ENCODE measurements at places on chromosomes 13 and 19.
A peak's percentile ranks its signal among the peaks of the same experiment; 100 is the strongest.

GRCh38 chr19:19642506-19643157 lies 825 bp downstream of the GMIP start:
- DNase-seq: peak; percentile 29

DNA sequence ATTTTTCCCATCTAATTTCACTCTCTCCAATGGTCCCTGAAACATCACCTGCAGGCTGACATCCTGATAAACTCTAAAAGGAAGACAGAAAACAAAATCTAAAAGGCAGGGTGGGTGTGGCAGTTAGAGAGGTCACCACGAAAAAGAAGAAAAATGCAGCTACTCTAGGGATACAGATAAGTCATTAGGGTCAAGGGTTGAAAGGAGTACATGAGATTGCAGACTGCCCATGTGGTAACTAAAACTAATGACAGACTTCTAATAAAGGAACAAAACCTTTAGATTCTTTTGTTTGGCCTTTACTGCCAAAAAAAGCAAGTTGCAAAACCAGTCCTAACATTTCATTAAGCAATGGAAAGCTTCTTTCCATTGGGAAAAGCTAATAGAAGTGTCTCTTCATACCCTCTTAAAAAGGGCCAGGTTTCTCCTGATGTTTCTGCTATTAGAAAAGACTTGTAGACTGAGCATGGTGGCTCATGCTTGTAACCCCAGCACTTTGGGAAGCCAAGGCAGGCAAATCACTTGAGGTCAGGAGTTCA lies 31.0 kb downstream of the THSD1 start:
- no peak for DNase-seq

DNA sequence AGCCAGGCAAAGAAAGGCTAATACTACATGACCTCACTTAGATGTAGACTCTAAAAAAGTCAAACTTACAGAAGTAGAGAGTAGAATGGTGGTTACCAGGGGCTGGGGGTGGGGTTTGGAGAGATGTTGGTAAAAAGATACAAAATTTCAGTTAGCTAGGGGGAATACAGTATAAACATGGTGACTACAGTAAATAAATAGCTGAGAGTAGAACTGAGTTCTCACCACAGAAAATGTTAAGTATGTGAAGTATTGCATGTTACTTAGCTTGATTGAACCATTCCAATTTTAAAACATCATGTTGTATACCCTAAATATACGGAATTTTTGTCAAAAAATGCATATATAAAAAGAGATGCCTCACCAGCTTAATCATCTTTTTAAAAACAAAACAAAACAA lies 67.5 kb upstream of the DOCK9 start:
- no peak for DNase-seq

DNA sequence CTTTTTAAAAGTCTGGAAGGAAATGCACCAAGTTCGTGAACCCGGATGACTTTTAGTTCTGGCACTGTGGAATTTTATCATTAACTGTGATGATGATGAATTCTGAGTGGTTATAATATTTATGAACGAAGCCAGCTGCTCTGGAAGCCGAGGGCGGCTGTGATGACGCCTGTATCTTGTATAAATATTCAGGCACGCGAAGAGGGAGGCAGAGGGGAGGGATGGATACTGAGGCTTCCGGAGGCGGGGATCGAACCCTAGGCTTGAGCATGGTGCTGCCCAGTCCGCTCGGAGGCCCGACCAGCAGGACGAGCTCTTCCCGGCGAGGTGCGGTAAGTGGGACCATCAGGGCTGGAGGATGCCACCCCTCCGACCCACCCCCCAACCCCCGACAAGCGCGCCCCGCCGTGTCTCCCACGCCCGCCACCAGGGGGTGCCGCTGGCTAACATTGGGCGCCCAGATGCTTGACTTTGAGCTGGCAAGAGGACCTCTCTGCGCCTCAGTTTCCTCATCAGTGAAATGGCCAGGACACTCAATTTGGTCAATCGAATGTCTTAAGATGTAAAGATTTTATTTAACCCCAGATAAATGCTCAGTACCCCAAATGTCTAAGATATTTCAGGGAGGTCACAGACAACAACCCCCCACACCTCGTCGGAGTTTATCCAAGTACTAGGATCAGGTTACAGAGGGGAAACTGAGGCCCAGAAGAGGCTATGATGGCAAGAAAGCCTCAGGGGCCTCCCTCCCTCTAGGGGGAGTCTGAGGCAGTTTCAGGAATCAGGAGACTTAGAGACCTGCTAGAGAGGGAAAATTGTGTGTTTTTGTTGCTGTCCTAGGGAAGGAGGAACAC lies 4.5 kb upstream of the RAB3A start:
- peak; percentile 57 for DNase-seq

DNA sequence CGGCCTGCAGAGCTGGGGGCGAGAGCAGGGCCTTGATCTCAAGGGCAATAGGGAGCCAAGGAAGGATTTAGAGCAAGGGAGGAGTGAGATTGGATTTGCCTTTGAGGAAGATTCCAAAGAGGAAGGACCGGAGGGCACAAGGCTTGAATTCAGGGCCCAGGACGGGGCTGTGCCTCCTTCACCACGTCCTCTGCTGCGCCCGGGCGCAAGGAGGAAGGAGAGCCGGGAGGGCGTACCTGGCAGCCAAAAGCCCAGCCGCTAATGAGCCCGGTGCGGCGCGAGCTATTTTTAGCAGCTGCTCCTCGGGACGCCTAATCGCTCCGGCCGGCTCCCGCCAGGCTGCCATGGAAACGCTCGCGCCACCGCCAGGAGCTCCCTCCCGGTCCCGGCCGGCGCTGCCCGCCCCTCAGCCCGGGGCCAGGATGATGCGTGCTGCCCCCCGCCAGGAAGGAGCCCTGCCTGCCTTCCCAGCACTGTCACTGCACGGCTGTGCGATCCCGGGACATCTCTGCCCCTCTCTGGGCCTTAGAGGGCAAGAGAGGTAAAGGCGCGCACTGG lies 31.3 kb downstream of the TINCR start:
- DNase-seq: no peak

GRCh38 chr13:97274829-97275649 lies 52.9 kb downstream of the MBNL2 start:
- DNase-seq: no peak

DNA sequence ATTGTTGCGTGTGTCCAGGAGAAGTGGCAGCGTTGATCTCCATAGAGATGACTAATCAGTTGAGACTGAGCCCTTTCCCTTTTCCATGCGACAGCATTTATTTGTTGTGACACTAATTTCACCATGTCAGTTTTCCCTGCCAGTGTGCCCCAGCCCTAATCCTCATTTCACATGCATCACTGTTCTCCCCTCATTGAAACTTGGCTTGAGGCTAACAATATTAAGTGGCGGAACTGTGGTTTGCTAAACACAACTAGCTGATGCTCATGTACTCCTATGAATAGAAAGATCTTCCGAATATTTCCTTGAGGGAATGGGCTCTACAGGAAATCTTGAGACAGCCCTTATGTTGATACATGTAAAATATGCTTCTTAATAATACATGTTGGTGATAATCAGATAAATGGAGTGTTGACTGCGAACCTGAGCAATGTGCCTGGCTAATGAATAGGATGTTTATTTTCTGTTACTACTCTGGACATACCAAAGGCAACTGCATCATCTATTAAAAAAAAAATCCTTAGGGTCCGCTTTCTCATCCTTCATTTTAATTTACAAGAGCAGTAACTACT lies 258.6 kb downstream of the ATP8A2 start:
- peak; percentile 48 for DNase-seq

DNA sequence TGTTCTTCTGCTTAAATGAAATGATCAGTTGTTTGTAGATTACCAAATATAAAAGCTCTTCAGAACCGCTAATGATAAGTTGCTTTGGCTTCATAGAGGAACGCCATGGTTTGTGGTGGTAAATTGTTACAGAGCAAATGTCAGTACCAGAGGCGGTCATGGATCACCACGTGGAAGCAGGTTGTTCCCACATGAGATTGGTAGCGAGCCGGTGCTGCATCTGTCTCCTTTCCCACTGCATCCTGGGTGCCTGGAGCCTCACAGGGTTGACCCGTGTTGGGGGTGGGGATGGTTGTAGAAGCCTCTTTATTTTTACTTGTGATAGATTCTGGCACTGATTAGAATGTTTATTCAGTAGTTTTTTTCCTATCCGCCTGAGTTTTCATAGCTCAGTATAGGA lies 14.7 kb downstream of the GARRE1 start:
- DNase-seq: no peak

GRCh38 chr13:48938308-48938943 lies 37.3 kb upstream of the FNDC3A start:
- DNase-seq: no peak

DNA sequence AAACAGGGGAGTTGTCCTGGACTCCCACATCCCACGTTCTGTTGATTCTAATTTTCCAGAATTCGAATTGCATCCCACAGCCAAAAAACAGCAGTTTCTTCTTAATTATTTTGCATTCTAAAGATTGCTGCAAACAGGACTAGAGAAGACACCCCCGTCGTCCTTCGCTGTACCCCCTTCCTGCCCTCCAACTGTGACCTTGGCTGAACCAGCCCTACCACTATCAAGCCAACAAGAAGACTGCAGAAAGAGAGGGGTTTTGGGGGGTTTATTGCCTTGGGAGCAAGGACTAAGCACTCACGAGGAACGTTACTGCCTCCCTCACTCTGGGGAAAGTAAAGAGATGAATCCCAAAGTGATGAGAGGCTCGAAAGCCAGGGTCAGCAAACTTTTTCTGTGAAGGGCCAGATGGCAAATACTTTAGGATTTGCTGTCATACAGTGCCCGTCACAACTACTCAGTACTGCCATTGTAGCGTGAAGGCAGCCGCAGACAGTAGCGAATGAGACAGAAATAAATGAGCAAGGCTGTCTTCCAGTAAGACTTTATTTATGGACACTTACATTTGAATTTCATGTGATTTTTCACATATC lies 32.5 kb upstream of the KATNAL1 start:
- no peak for DNase-seq

GRCh38 chr13:74288361-74288911 lies 154.2 kb upstream of the KLF12 start:
- peak; percentile 25 for DNase-seq

DNA sequence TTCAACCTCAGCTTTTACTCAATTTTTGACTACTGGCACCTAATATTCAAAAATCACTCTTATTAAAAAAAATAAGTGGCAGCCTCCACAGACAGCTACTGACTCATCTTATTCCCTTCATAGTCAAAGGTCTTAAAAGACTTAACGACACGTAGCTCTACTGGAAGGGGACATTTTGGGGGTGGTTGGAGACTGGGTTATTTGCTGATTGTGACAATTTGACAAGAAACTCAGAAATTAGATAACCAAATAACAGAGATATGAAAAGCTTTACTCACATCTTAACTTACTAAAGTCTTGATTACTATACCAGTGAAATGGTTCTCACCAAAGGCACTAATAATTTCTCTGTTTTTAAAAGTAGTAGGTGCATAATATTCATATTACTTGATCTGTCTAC lies 25.7 kb downstream of the UGGT2 start:
- no peak for DNase-seq

- no peak for DNase-seq
These were observed 18.9 kb downstream of the ZNF563 start for GRCh38 chr19:12314553-12314952.

DNA sequence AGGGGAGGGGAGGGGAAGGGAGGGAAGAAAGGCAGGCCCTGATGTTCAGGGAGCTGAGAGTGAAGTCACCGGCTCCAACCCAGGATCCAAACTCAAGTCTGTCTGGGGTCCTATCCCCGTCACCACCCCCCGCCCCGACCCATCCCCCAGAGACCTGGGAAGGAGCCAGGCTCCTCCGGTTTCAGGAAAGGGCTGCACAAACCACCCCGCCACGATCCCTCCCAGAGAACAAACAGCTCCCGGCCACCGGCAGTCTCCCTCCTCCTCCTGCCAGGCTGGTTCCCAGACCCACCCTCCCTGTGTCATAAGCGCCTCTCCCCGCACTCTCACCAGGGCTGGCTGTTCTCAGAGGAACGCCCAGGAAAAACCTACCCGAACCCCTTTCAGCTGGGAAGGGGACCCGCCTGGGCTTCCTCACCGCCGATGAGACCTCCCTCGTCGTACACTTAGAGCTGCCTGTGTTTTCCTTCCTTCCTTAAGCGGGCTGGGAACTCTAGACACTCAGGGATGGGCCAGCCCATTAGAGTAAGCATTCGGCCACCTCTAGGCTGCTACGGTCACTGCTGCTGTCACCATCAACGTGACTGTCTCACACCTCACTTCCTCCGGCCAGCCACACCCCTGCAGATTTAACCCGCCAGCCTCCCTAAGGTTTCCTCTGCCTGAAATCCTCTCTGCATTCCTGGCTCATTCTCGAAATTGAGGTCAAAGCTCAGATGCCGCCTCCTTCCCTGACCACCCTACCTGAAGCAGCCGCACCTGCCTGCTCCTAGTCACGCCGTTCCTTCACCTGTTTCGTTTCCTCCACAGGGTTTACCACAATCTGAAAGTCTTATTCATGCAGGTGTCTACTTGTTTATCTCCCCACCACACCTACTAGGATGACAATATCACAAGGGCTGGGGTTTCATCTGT lies 6.3 kb upstream of the RDH13 start:
- no peak for DNase-seq

GRCh38 chr19:29086182-29086581 lies 126.8 kb downstream of the UQCRFS1 start:
- no peak for DNase-seq

DNA sequence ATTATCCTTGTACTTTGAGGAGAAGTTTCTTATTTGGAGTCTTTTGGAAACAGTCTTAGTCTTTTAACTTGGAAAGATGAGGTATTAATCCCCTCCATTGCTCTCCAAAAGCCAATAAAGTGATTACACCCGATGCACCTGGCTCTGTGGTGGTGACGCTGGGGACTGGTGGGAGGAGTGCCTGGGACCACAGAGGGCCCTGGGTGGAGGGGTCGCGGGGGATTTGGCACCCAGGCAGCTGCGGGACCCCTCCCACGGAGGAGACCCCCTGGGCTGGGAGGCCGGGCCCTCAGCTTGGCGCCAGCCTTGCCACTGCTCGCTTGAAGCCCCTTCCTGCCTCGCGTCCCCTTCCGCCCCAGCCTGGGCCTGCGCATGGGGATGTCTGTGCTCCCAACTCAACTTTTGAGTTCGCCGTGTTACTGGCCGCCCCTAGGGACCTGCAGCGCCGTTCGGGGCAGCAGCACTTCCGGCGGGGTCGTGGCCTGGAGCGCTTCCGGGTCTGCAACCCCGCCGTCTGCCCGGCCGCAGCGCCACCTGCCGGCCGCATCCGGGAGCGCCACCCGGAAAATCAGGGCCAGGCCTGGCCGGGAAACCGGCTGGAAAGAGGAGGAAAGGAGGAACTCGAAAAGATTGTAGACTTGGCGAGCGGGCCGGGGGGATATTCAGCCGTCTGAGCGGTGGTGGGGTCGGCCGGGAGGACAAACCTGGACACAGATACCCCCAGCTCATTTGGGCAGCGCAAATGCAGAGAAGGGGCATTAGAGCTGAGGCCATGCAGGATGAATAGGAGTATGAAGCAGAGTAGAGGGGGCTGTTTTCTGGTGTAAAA lies 8.4 kb downstream of the PEAK3 start:
- DNase-seq: peak; percentile 24

GRCh38 chr13:51359352-51359751 lies 19.9 kb downstream of the SERPINE3 start:
- no peak for DNase-seq

GRCh38 chr13:30731361-30732045 lies 3.8 kb upstream of the ALOX5AP start:
- DNase-seq: no peak
